Activated CD4-positive, alpha-beta memory T cell treated with anti-CD3 and anti-CD28 coated beads, Interleukin-2, amount 10 ng/mL, durations not matched to agents 7 days and 5 days (primary cell): ENCODE measurements at places on chromosomes 16 and 17. TPM values are rescaled to one million over a fixed set of nuclear protein-coding genes. Genes with fewer than 3 reads are reported as not detected.
A peak's percentile ranks its signal among the peaks of the same experiment; 100 is the strongest.

DNA sequence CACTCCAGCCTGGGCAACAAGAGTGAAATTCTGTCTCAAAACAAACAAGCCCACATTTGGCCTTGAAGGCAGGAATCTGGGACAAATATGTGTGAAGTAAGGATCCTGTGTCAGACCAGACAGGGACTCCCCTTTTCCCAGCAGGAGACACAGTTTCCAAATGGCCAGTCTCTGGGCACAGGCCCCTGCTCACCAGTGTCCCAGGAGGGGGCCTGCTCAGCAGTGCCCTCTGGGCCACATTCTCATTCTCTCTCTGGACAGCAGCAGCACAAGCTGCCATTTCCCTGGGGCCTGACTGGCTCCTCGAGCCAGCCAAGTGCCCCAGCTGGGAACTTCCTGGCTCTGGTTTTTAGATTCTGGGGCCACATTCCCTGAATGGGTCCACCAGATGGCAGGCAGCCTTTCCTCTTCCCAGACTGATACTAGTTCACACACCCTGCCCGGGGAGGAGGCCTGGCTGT is 11.7 kb upstream of the MNT start:
- no peak for DNase-seq

KCNG4 gene
- not detected for total RNA-seq

DNA sequence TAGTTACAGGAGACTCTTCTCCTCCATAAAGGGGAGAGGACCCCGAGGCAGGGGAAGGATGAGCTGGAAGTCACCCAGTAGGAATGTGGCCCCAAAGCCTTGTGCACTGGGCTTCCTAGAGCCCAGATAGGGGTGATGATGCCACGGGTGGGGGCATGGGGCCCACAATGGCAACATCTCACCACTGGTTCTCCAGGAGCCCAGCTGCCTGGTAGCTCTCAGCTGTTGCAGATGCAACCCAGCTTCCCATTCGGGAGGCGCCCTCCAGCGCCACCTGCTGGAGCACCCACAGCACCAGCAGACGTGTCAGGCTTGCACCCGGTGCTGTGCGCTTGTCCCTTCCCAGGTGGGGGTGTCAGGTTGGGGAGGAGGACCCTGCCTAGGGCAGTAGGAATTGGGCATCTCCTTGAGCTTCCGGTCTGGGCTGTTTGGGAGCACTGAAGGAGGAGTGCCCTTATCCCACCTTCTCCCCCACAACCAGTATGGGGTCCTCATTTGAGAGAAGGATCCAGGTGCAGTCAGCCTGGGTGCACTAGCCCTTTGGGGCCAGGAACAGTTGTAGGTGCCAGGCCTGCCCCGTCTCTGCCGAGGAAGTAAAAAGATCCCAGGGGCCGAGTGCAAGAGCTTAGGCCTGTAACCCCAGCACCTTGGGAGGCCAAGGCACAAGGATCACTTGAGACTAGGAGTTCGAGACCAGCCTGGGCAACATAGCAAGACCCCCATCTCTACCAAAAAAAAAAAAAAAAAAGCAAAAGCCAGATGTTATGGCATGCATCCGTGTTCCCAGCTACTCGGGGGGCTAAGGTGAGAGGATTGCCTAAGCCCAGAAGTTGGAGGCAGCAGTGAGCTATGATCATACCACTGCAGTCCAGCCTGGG is 14.4 kb downstream of the CDIPT start:
- DNase-seq = peak; percentile 85

JMJD8 gene
- total RNA-seq = 27.2 TPM

- no peak for DNase-seq
These were observed 3.3 kb upstream of the GAA start for GRCh38 chr17:80097844-80098691.

NACA2 gene
- not detected for total RNA-seq

- DNase-seq = no peak
These were observed 14.6 kb downstream of the RSL1D1 start for GRCh38 chr16:11836650-11837244.

LRRC37A3 gene
- 19.0 TPM for total RNA-seq

GRCh38 chr16:65889533-65889966 is 476.9 kb upstream of the CDH5 start:
- DNase-seq = no peak

YBX2 gene
- total RNA-seq = 1.6 TPM

DNA sequence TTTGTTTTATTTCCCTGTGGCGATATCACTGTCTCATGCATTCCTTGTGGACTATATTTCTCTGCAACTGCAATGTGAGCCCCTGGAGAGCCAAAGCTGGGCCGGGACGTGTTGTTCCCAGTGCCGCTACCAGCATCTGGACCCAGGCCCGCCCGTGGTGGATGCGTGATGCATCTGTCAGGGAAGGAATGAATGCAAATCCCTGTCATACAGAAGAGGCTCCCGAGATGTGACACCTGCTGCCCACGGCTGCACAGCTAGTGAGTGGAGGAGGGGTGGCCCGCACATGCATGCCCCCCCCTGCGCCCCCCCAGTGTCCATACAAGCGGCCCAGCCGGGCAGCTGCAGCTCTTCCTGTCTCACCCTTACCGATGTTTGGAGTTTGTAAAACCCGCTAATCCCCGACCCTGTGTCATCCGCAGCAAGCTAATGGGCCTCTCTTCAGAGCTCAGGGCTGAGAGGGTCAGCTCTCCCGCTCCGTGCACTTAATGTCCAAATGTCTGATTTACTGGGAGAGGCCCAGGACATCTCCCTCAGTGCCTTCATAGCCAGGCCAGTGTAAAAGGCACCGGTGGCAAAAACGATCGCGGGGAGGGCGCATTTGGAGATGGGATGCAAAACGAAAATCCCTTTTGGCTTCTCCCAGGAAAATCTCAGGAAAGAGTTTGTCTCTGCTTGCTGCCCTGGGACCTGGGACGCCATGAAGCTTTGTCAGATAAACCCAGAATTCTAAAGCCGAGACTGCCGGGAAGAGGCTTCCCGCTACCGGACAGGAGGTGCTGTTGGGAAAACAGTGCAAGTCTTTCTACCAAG is 91.8 kb downstream of the FOXL1 start:
- no peak for DNase-seq

GRCh38 chr16:22425036-22425801 is 50.8 kb upstream of the CDR2 start:
- no peak for DNase-seq

KRT24 gene
- not detected for total RNA-seq

BAIAP3 gene
- total RNA-seq = 3.4 TPM

GRCh38 chr17:82795615-82796014 is 43.8 kb downstream of the TBCD start:
- DNase-seq = no peak

FTO gene
- total RNA-seq = 48.1 TPM

DNA sequence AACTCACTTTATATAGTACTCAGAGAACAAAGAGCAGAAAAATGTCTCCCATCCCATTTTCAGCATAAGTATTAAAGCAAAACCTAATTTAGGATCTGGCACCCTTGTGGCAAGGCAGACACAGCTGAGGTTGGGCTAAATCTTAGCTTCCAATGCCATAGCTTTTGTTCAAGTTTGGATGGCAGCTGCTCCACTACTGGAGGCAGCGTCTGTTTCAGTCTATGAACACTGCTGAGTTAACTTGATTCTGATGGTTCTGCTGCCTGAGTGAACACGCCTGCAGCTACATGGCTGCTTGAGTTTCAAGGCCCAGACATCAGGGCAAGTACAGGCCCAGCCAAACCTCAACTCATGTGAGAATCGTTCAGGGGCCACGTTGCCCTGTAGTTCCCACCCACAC is 178.2 kb upstream of the RPH3AL start:
- DNase-seq = no peak

GRCh38 chr17:74217037-74217730 is 3.8 kb downstream of the TTYH2 start:
- DNase-seq = no peak

SEPHS2 gene
- total RNA-seq = 57.8 TPM

SEC14L1 gene
- total RNA-seq = 82.2 TPM

TBX21 gene
- total RNA-seq = 58.3 TPM

GRCh38 chr17:76011951-76012350 is 11.3 kb downstream of the CDK3 start:
- DNase-seq = no peak

DNA sequence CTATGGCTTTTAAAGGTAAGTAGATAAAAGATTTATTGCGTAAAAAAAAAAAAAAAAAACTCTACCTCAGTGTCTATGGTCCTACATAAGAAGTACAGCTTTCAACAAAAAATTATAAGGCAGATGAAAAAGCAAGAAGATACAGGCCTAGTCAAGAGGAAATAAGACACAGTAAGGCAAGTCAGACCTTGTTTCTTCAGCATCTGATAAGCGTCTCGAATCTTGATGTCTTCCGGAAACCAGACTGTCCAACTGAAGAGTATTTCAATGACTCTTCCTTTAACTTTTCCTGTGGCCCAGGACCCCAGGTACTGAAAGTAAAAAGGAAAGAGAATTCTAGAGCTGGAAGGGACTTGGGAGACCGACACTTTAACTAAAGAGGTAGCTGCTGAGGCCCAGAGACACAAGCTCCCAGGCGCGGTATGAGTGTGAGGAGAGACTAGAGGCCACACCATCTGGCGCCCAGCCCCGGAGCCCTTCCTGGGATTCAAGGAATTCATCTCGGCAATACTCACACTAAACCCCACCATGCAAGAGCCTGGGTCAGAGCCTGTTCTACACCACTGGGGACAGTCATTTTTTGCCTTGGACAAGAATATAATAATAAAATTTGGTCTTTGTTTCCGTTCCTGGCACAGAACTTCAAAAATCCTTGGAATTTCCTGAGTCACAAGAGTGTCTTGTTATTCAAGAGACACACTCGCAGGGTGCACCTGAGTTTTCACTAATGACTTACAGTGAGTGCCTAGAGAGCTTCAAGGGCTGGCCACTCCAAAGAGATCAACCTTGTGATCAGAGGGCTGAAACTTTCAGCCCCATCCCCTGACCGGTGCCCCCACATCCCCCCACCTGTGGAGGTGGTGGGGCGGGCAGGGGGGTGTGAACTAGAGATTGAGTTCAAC is 18.6 kb downstream of the GGA2 start:
- DNase-seq = no peak

- DNase-seq = peak; percentile 74
These were observed 4.0 kb downstream of the BECN1 start for GRCh38 chr17:42819939-42820535.

KSR1 gene
- 44.4 TPM for total RNA-seq

GRCh38 chr17:82315703-82316358 is 1.6 kb downstream of the CD7 start:
- DNase-seq = peak; percentile 50

DNA sequence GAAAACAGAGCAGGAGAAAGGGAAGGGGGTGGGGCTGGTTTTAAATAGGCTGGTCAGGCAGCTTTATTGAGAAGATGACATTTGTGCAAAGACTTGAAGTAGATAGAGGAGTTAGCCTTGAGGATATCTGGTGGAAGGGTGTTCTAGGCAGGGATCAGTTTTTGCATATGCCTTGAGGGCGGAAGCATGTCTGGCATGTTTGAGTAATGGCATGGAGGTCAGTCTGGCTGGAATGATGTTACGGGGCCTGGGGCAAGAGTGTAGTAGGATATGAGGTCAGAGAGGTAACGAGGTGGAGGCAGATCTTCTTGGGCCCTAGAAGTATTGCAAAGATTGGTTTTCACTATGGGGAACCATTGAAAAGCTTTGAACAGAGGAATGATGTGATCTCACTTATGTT is 4.8 kb downstream of the RABEP1 start:
- DNase-seq = no peak

- DNase-seq = no peak
These were observed 34.7 kb downstream of the SALL1 start for GRCh38 chr16:51116353-51116752.

ATP2A3 gene
- total RNA-seq = 291 TPM

GRCh38 chr17:40317345-40317873 is 8.4 kb downstream of the RARA start:
- DNase-seq = peak; percentile 60

DNA sequence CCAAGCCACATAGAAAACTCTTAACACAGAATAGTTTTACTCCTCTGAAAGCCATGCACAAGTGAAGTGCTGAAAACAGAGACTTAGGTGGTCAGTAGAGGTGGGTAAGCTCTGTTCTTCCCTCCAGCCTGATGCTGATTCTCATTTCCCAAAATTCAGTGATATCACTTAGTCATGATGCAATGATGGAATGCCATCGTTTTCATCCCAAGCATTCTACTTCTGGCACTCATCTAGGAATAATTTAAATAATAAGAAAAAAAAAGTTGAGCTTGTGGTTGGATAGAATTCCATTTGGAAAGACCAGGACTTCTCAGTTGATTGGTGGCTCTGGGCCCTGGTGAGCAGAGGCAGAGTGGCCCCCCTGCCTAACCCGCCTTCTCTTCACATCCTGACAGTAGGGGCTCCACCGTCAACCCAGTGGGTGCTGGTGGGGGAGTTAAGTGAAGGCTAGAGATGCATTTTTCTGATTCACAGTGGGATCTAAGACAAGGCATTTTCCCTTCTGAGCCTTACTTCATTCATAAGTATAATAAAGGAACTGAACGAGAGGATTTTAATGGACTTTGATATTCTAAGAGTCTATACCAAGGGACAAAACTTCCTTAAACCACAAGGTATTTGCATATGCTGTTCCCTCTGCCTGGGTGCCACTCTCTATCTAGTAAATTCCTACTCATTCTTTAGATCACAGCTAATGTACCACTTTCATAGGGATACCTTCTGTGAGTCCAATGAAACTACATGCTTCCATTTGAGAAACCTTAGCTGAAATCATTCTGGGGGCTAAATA is 310.3 kb upstream of the DYNLRB2 start:
- DNase-seq = no peak

GRCh38 chr17:6867849-6868248 is 36.3 kb upstream of the TEKT1 start:
- no peak for DNase-seq

MYH2 gene
- not detected for total RNA-seq

DNA sequence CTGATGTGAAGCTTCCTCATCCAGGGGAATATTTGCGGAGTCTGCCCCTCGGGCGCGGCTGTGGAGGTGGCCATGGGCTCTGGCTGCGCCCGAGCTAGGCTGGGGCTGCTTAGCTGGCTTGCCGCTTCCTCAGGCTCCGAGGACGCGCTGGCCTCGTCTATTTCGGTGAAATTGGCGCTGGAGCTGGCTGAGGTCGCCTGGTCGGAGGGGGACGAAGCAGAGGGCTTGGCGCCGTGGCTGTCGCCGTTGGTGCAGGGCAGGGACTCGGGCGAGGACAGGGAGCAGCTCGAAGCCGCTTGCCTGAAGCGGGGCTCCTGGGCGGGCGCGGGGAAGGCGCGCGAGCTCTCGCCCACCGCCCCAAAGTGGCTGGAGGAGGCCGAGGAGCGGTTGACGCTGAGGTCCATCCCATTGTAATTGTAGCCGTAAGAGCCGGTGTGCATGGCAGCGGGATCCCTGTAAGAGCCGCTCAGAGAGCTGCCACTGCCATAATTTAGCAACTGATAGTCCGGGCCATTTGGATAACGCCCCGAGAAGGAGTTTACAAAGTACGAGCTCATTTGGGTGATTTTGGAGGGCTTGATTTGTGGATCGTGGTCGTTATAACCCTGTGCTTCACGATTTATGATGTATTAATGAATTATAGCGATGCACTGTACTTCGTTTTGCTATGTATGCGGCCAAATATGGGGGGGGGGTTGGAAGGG is at the start of gene HOXB5:
Gene HOXB5 (minus strand): TSS at position 654 of the 704 bp plus-strand sequence. CDS start 97 bp downstream, at position 557.
- DNase-seq = peak; percentile 44

- DNase-seq = no peak
These were observed 47.8 kb downstream of the MAP1LC3B start for GRCh38 chr16:87439926-87440325.

- DNase-seq = no peak
These were observed 260.2 kb upstream of the N4BP1 start for GRCh38 chr16:48870141-48870540.

GRCh38 chr17:208429-208828 is 27.0 kb upstream of the DOC2B start:
- DNase-seq = no peak
